Right forelimb (tissue), 1 donor: ENCODE measurements at places on chromosomes 1 and 21.

DNA sequence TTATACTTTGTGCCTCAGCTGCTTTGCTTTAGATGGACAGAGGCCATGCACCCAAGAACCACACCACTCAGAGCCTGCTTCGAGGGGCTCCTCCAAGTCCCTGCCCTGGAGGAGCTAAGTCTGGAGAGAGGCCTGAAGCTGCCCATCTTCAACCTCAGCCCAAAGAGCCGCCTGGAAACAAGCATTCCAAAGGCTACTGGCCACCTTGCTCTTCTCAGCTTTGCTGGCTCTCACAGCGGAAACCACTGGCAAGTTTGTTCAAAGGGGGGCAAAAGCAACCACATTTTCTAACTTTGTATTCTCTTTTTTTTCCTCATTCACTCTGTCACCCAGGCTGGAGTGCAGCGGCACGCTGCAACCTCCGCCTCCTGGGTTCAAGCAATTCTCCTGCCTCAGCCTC, 23.2 kb downstream of the VPS26C start:
- no peak for DNase-seq

DNA sequence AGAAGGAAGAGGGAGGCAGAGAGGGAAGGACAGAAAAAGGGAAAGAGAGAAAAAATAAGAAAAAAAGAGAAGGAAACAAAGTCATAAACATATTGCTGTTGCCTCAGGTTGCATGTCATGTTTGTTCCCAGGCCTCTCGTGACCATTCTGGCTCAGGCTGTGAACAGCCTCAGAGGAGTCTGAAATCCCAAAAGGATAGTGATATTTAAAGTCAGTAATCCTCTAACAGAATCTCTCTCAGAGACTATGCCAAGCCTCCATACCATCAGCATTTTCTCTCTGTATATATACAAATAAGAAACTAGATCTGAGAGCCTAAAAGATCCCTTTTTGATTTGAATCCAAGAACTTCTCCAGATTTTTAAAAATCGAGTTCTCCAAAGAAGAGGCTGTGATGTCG, 35.2 kb downstream of the GORAB start:
- no peak for DNase-seq

- no peak for DNase-seq
These were observed 1.4 kb downstream of the ACADM start for GRCh38 chr1:75725861-75726361.

DNA sequence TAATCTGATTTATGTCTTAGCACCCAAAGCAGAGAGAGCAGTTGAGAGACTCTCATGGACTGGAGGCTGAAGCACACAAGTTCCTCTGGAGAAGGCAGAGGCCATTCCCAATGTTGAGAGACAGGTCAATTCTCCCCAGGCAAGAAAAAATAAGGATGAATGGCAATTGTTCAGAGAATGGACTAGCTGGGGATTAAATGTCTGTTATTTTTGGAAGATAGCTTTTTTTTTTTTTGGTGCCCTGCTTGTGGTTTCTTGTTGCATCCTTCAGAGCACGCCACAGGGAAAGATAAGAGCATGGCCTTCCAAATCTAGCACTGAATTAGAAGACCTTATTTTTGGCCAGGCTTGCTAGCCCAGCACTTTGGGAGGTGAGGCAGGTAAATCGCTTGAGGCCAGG, 65.6 kb upstream of the ERRFI1 start:
- no peak for DNase-seq

GRCh38 chr1:8764293-8764937, 53.0 kb downstream of the RERE start:
- no peak for DNase-seq

DNA sequence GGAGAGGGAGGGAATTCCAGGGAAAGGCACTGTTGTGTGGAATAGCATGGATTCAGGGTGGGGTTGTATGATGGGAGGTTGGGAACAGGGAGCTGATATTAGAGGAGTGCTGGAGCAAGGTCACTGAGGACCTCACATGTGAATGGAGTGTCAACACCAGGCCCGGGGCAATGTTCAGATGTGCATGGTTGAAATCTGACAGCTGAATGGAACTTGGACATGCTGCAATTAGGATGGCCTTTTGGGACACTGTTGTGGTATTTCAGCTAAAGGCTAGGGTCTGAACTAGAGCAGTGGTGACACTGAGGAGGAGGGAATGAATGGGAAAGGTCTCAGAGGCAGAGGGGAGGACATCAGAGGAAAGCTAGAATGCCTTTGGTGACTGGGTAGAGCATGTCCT, 25.0 kb downstream of the ZSCAN20 start:
- DNase-seq, result no peak

- no peak for DNase-seq
These were observed 6.8 kb upstream of the AKR1A1 start for GRCh38 chr1:45543581-45544417.

DNA sequence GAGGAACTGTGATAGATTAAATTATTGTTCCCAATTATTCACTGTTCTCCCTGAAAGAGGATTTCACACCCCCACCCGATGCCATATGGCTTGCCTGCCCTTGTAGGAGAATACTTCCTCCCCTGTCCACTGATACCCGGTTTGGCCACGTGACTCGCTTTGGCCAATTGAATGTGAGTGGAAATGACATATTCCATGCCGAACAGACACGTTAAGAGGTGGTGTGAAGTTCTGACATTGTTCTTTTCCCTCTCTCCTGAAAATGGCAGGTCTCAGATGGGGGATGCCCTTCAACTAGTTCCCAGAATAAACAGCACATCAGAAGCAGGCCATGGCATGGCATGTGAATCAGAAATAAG, 5.3 kb downstream of the STUM start:
- no peak for DNase-seq

DNA sequence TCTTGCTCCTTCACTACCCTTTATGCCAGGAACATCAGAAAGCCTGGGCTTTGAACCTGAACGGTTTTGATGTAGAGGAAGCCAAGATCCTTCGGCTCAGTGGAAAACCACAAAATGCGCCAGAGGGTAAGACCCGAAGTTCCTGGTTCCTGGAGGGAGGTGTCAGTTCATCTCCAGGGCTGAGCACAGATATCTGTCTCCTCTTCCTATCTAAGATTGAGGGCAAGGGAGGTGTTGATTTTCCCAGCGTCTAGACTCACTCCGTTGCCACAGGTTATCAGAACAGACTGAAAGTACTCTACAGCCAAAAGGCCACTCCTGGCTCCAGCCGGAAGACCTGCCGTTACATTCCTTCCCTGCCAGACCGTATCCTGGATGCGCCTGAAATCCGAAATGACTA, 915 bp downstream of the CDC20 start:
- no peak for DNase-seq

- no peak for DNase-seq
These were observed 31.2 kb upstream of the CFAP126 start for GRCh38 chr1:161398900-161399256.

- no peak for DNase-seq
These were observed 39.1 kb downstream of the UROD start for GRCh38 chr1:45051005-45051772.

DNA sequence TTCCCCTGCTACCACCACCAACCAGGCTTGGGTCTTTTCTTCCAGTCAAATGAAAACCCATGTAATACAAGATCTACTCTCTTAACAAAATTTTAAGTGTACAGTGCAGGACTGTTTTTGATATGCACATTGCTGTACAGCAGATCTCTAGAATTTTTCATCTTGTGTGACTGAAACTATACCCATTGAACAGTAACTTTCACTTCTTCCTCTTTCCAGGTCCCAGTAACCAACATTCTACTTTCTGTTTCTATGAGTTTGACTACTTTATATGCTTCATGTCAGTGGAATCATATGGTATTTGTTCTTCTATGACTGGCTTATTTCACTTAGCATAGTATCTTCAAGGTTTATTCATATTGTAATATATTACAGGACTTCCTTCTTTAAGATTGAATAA, 45.3 kb upstream of the PLPPR4 start:
- no peak for DNase-seq

DNA sequence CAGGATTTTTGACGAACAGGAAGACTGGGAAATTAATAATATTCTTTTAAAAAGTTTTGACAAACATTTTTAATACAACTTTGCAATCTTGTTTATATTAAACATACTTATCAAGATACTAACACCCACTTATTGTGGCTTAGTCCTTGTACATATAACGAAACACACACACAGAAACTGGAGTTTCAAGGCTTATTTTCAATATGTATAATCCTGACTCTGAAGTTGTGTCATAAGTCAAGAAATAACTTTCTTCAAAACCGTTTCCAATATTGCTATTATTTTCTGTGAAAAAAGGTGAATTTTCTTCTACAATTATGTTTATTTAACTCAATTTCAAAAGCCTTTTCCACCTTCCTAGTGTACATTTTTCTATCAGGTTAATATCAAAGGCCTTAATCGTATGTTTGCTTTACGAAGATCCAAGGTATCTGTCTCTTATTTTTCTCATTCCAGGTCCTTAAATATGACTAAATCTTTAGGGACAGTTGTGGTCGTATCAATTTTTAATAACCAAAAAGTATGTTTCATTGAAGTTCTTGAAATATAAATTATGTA, 1.8 kb downstream of the CDKN2C start:
- DNase-seq, result no peak

DNA sequence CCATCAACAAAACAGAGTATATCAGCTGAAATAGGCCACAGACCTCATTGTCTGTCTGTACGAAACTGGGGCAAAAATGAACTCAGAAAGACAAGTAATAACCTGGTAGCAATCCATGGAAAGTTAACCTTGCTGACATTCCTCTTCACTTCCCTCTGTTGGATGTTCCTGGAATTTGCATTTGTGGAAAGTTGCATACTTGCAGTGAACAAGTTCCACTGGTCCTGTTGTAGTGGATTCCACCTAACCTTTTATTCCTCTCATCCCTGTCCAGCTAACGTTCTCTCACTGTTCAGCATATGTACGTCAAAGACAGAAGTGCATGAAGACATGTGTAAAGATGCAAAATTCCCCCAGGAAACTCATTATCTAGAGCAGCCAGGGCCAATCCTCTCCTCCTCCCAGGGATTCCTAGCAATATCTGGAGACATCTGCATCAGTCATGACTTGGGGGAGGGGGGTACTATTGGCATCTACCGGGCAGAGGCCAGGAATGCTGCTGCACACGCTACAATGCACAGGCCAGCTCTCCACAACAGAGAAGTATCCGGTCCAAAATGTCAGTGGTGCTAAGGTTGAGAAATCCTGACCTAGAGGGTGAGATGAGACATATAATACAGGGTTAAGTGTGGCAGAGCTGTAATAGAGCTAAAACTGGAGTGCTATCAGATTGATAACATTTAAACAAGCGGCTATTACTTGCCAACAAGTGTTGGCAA, 8.2 kb downstream of the LPAR3 start:
- no peak for DNase-seq

DNA sequence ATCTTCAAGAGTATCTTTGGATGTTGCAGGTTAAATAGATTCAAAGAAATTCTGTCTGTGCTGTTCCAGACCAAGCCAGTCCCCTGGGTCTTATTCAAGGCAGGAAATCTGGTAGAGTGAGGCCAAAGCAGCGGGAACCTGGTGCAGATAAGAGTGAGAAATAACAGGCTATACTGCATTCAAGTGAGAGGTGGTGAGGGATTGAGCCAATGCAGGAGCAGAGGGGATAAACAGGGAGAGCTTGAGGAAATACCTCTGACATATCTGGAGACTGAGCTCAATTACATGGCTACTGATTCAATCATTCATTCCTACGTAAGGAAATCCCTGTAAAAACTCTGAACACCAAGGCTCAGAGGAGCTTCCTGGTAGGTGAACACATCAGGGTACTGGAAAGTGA, 17.2 kb upstream of the PSMA5 start:
- no peak for DNase-seq
